ENCODE measurements at places on chromosomes 3 and 15.

- no peak for DNase-seq
These were observed 132.7 kb upstream of the RGMA start for GRCh38 chr15:93221759-93222158.

- no peak for DNase-seq
These were observed 40.9 kb upstream of the RNU6-1 start for GRCh38 chr15:67880651-67881182.

DNA sequence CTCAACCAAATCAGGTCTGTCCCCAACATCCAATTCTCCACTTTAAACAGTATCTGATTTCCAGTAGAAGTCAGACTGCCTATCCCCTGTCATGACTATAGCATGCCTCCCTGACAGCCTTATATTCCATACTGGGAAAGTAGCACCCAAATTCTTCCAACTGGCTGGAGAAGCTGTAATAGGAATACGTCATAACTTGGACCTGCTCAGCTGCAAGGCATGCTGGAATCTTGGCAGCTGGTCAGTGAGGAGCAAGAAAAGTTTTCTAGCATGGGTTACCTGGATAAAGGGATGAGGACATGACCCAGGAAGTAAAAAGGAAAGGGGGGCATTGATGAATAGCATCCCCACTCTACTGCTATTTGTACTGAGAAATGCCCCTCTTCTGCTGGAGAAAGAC is 8.9 kb downstream of the SEMA5B start:
- no peak for DNase-seq

DNA sequence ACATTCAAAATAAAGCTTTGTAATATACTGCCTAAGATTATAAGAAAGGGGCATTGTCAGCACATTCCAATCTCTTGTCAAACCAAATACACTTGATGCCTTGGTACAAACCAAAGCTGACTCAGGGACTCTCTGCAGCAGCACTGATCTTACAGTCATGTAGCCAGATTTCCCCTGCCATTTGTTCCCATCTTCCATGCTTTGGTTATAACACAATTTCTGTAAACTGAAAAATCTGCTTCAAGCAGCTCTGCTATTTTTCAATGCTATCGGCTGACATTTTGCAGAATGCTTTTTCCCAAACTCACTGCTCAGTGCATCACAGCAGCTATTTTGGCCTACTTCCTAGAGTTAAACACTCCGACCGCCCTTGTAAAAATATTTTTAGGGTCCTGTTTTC is 18.2 kb downstream of the PLOD2 start:
- DNase-seq, result no peak

DNA sequence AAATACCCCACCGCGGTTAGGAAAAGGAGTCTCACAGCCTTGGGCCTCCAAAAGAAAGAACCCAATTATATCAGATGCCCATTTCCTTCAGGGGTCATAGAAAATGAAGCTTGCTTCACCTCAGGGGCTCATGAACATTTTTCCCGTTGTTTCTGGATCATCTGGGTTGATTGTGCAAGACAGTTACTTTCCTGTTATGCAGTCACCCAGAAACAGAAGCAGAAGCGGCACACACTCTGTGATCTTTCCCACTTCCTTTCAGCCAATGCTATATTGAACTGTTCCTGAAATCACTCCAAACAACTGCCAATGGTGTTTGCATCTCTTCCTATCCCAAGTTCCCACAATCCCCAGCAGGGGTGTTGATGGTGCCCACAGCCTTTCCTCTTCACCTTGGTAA is 295.6 kb upstream of the RASGRP1 start:
- no peak for DNase-seq

DNA sequence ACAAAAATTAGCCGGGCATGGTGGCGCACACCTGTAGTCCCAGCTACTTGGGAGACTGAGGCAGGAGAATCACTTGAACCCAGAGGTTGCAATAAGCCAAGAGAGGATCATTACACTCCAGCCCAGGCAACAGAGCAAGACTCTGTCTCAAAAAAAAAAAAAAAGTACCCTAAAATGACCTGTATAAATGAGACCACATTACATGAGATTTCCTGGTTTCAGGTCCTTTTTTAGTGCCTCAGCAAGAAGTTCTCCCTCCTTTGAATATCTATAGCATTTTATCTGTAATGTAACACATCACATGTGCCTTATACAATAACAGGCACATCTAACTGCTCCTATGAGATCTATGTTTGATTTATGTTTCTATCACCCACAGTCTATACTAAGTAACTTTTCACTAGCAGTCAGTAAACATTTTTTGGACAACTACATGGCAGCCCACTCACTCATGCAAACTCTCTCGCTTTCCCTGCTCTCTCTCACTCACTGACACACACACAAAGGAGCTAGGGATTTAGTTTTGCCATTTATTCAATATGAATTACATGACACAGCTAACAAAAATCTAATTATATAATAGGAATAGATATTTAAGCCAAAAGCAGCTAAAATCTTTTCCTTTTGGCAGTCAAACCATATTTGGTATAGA is 34.1 kb downstream of the ADAM10 start:
- DNase-seq, result no peak

GRCh38 chr3:45884368-45885201 is 1.8 kb upstream of the CCR9 start:
- no peak for DNase-seq

DNA sequence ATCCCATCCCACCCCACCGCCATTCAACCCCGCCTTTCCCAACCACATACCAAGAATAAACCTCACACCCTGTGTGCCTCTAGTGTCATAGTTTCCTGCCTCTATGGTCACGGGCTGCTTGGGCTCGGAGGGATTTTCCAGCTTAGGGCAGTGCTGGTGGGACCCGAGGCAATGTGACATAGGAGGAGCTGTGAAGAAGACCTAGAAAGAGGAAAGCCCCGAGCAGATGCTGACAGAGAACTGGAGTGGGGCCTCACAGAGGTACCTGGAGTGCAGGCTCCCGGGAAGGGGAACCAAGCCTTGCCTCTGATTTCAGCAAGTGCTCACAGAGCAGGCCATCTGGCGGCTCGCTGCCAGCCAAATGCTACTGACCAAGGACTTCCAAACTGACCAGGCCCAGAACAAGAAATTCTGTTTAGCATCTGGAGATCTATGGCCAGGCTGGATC is 27.5 kb downstream of the BHLHE40 start:
- DNase-seq, result peak; percentile 91

DNA sequence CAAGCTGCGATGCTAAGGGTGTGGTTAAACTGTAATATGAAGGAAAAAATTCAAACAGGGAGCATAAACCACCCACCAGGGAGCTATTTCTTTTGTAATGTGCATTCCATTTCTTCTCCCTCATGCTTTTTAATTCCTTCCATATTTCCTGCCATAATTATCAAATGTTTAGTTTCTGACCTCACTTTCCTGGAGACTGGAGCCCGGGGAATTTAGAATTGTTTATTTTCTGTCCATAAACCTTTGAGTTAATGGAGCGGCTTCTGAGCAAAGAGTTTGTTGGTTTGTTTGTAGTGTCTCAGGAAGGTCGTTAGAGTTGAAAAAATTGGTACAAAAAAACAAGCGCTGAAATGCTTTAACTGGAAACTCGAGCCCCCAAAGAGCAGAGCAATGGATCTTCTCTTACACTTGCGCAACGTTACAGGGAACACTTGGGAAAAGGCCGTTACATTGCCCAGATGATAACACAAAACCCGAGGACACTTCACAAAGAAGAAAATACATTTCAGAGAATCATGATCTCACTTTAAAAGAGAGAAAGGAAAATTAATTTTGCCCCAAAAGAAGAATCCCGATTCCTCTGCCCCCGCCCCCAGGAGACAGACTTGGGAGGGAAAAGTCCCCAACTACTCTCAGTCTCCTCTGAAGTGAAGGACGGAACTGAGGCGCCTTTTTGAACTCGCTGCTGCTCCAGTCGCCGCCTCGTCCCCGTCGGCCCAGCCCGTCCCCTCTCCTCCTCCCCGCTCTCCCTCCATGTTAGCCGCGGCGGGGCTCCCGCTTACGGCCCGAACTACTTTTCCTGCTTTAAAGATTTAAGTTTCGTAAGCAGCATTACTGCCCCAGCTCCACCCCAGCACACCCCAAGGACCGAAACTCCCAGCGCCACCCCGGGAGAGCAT is 842 bp downstream of the FSTL1 start:
- no peak for DNase-seq

- no peak for DNase-seq
These were observed 330.6 kb upstream of the MCTP2 start for GRCh38 chr15:93900476-93901400.
